ENCODE measurements at places on chromosomes 12 and 14.

DNA sequence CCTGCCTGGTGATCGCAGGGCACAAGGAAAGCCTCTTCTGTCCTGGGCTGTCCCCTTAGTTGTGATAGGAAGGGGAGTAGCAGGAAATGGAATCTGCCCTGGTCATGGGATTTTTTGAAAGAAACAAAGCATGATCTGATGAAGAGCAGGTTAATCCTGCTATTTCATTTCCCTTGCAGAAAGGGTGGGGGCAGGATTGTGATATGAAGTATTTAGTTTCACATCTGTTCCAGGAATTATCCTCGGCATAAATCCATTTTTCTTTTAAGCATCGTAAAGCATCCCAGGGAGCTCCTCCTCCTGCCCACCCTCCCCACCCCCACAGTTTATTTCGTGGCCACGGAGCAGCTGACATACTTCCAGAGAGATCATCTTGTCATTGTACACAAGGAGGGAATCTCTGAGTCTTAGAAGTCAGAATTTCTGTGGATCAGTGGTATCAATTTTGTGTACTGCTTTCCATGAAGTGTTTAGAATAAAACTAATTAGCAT lies 53.1 kb downstream of the TGFB3 start:
- DNase-seq: no peak

GRCh38 chr12:20646239-20646827 lies 48.8 kb upstream of the SLCO1C1 start:
- DNase-seq: peak; percentile 35

DNA sequence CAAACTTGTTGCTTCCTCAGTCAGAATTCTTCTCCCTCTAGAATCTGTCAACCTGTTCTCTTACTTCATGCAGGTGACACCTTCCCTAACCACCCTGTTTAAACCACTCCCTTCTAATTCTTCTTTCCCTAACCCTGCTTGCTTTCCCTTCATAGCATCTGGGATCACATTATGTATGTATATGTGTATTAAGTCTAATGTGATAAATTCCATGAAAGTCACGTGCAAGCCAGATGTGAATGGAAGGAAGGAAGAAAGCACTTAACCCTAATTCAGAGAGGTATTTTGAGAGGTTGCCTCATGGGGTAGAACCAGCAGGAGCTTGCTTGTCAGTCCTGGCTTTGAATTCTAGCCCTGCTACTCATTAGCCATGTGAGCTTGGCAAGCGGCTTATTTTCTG lies 340.0 kb downstream of the TRHDE start:
- peak; percentile 56 for DNase-seq

DNA sequence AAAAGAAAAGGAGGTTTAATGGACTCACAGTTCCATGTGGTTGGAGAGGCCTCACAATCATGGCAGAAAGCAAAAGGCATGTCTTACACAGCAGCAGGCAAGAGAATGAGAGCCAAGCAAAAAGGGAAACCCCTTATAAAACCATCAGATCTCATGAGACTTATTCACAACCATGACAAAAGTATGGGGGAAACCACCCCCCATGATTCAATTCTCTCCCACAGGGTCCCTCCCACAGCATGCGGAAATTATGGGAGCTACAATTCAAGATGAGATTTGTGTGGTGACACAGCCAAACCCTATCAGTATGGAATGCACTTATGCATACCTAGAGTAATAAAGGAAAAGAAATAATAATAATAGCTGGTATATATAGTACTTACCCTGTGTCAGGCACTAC lies 4.5 kb upstream of the GLIPR1 start:
- DNase-seq: no peak

DNA sequence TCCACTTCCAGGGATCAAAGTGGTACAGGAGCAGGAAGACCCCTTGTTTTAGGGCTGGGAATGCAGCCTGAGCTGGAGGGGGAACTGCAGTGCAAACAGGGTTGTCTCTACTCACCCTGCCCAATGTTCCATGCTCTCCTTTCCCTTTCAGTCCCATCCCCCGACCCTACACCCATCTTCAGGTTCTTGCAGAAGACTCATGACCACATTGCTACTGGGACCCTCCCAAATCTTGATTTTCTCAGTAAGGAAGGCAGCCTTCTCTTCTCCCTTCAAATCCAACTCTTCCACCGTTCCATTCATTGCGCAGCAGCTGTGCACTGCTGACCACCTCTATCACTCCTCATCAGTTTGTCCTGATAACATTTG lies 1.9 kb downstream of the SERPINA11 start:
- DNase-seq: no peak

- DNase-seq: no peak
These were observed 6.3 kb downstream of the TSPAN11 start for GRCh38 chr12:30932881-30933280.

DNA sequence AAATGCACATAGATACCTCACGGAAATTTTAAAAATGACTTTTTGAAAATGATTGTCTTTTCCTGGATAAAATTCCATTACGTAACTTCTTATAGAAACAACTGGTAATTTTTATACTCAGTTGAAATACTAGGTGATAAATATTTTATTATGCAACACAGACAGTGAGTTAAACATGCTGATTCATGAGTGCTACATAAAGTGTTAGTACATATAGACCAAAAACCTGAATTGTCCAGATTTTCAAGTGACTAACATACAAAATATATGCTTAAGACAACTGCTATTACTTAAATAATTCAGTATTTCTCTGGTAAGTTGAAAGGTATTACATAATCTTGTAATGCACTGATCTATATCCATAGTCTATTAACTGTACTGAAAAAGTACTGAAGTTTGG lies 11.9 kb downstream of the PTPRO start:
- DNase-seq: no peak

Data from HFF-Myc (cell line).